Type B pancreatic cell (in vitro differentiated cells): ENCODE measurements at places on chromosomes 7 and 10.

GRCh38 chr7:147759327-147759943 is 831.1 kb upstream of the C7orf33 start:
- DNase-seq: no peak

DNA sequence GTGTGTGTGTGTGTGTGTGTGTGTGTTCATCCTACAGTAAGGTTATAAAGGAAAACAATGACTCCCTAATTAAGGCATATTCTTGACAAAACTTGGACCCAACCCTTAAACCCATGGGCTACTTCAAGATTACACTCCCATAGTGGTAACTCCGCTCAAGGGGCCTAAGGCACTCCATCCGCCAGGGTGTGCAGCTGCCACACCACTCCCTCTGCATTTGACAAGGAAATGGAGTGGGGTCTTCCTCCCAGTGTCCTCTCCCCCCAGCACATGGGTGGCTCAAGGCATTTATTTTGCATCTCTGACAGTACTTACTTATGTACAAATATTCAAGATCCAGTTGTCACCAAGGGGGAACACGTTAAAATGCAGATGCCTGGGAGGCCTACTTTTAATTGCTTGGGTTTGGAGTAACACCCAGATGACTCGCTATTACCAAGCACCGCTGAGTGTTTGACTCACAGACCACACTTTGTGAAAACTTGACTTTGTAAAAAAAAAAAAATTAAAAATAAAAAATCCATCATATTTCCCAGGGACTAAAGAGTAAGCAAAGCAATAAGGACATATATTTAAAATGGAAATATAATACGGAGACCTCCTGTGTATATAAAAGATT is 53.0 kb upstream of the AGR3 start:
- DNase-seq: no peak

- DNase-seq: no peak
These were observed 41.8 kb upstream of the LRRC18 start for GRCh38 chr10:48981310-48981907.

DNA sequence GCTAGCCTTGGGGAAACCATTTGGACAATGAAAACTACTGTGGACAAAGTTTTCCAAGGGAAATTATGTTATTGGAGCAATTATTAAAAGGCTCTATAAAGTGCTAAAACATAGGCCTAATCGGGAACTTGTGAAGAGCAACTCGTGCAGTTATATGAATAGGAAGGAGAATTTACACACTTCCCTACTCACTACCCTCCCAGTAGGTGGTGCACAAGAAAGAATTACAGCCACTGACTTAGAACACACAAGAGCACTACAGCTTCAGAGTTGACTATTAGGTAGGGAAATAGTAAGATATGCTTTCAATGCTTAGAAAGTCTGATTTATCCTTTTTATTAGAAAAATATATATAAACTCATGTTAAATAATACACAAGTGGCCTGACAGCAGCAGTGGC is 47.2 kb downstream of the GSAP start:
- no peak for DNase-seq

- DNase-seq: no peak
These were observed 27.8 kb downstream of the RHEB start for GRCh38 chr7:151491859-151492258.

- DNase-seq: no peak
These were observed 300.9 kb upstream of the MTPN start for GRCh38 chr7:136278057-136278456.

- DNase-seq: no peak
These were observed 311.8 kb upstream of the IMMP2L start for GRCh38 chr7:111873963-111874690.

GRCh38 chr10:128286141-128286761 is 160.0 kb upstream of the MKI67 start:
- no peak for DNase-seq

GRCh38 chr7:24800073-24800472 is 42.8 kb upstream of the GSDME start:
- no peak for DNase-seq

GRCh38 chr7:154638286-154638685 is 364.6 kb downstream of the PAXIP1 start:
- no peak for DNase-seq

DNA sequence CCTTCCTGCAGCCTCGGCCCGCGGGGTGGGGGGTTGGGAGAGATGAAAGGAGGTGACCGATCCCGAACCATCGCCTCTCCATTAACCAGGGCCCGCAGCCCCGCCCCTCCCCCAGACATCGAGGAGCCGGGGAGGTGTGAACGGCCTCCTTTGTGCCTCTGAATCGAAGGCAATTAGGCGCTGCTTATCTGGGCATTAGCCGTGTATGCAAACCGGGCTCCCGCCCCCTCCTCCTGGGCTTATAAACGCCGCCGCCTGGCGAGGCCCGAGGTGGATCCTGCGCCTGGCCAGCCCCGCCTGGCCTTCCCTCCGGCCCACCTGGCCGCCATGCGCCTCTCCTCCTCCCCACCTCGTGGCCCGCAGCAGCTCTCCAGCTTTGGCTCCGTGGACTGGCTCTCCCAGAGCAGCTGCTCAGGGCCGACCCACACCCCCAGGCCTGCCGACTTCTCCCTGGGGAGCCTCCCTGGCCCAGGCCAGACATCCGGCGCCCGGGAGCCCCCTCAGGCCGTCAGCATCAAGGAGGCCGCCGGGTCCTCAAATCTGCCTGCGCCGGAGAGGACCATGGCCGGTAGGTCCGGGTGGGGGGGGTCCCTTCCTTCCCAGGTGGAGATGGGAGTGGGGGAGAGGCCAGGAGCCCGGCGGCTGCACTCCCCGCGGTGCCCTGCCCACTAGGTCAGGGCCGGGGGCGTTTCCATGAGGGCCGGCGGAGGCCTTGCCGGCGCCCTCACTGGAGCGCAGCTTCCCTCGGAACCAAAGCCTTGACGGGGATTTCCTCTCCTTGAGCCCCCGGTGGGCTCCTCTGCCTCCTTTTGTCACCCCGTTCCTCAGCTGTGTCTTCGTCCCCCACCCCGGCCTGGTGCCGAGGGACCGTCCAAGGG is at the start of gene VENTX:
Gene VENTX, plus strand, starts transcription at position 268 of the 878 bp plus-strand sequence. Its CDS starts 60 bp downstream, at position 328.
- no peak for DNase-seq

GRCh38 chr10:33416209-33416608 is 81.7 kb upstream of the NRP1 start:
- no peak for DNase-seq

GRCh38 chr10:60714233-60714632 is 64.0 kb upstream of the CDK1 start:
- no peak for DNase-seq

GRCh38 chr7:929311-929711 is 25.2 kb downstream of the ADAP1 start:
- DNase-seq: no peak

GRCh38 chr10:15046626-15047025 is 2.9 kb downstream of the OLAH start:
- no peak for DNase-seq

GRCh38 chr10:82282782-82283456 is 407.9 kb downstream of the NRG3 start:
- no peak for DNase-seq

DNA sequence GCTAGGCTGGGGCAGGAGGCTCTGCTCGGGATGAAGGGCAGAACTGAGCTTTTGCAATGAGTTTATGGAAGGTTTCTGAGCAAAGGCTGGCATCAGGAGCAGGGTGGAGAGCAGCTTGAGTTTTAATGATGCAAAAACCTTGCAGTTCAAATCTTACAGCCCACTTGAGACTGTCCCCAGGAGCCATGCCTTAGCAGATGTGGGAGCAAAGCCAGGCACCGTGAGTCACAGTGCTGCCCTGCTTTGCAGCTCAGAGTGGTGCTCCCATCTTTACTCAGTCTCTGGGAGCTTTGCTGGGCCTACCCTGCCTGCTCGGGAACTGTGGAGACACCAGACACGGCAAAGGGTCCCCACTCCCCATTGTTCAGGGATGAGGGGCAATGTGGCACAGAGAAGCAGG is 122.4 kb upstream of the NPS start:
- no peak for DNase-seq

DNA sequence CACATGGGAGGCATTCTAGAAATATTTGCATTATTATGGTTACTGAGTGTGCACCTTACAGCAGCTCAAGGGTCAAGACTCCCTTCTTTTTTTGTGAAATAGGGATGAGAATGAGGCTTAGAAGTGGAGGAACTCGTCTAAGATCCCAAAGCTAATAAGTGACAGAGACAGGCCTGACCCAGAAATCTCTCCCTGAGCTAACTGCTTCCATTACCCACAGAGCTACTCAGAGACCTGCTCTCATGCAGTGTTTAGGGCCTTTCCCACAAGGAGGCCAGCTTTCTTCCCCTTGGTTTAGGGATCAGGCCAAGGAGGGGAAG is 301.7 kb downstream of the RPS24 start:
- no peak for DNase-seq

- DNase-seq: peak; percentile 92
These were observed at the start of gene PCGF5 for GRCh38 chr10:91220194-91220953. Gene PCGF5 (plus strand): TSS chr10:91220663. CDS start chr10:91222872, 2,209 bp downstream.

DNA sequence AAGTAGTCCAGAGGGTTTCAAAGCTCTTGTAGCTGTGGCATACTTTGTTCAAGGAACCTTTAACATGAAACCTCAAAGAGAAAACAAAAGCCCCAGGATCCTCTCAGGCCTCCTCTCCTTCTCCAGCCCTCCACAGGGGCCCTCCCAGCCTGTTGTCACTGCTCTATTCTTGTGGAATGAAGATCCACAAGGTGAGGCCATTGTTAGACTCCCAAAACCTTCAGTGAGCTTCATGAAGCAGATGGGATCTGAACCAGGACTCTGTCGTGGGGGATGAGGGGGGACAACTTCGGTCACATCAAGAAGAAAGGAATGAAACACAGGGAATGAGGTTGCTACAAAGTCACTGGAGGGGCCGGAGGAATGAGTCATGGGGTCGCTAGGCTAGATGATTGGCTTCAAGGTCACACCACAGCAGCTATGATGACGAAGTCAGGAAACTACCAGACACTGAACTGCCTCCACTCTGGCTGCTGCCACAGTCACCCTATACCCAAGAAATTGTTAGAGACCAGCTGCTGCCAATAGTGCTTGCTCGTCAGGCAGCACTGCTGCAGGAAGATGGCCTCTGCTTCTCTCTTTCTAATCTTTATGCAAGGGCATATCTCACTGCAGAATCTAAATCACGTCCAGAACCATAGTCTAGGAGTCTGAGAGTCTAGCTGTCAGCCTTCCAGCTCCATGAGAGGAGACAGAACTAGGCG is 208.8 kb downstream of the HIBADH start:
- no peak for DNase-seq

DNA sequence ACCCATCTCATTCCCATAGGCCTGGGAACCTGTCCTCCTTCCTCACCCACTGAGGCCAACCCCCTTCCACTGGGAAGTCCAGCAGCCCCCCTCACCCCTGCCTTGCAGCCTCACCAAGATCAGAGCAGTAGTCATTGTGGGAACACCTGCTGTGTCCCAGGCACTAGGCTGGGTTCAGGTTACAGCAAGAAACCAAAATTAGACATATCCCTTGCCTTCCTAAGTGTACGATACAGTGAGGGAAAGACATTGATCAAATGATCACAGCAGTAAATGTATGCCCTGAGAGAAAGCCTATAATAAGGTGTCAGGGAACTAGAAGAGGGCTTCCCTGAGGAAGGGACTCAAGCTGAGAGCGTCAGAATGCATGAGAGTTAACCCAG is 17.0 kb upstream of the C10orf105 start:
- no peak for DNase-seq

DNA sequence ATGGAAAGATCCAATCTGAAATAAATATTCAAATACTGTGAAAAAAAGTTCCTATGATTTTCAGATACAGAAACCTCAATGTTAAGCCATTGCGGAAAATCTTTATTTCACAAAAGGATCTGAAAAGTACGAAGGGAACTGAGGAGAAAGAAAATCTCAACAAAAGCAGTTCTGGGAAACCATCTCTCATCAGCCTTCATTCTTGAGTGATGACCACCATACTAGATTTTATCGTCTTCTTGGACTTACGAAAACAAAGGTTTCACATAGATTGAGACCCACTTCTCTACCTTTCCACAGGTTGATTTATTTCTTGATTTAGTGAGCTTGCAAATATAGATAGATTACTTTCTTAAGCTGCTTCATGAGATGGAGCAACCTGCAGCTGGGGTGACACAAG is 293.4 kb upstream of the LYZL1 start:
- no peak for DNase-seq

- peak; percentile 86 for DNase-seq
These were observed at the start of gene KIAA1549 for GRCh38 chr7:138981332-138982203. Gene KIAA1549 (minus strand): TSS chr7:138981389. CDS start chr7:138981269, 120 bp downstream.

DNA sequence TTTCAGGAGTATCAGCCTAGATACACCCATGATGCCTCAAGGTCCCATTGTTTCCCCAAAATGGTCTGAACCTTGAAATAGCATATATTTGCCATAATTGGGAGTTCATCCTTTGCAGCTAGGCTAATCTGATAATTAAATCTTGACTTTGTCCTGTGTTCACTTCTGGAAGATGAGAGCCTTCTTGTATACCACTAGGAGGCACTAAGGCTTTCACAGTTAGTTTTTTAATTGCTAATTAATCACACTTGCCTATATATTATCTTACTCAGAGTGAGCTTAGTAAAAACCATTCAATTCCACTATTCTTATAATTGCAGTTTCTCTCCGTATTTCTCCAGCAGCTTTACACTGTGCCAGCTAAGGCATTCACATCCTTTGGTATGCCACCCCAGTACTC is 48.7 kb upstream of the MAGI2 start:
- no peak for DNase-seq

DNA sequence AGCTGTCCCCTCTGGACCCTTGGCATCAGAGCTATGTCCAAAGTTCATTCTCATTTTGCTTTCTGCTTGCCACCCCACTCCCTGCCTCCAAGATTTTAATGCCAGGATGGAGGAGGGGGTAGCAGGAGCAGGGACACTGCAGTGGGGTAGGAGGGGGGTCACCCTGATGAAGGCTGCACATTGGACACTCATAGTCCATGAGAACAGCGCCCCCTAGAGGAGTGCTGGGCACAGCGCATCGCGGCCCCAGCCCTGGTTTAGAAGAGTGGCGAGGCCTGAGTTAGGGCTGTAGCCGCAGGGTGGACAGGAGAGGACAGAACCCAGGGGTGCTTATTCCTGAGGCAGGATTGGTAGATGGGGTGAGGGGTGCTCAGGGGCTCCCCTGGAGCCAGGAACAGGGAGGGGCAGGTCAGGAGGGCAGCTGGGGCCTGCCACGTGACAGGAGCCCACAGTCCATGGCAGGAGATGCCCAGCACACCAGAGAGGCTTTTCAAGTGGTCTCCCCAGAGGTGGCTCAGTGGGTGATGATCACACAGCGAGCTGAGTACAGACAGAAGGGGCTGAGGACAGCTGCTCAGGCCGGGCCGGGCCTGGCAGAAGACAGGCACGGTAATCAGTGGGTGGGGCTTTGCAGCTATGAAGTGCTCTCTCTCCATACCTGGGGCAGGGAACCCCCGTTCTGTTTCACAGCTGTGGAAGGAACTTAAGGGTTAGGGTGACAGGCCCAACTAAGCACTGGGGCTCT is 71.4 kb downstream of the NEURL1 start:
- no peak for DNase-seq
